ENCODE measurements at places on chromosomes 2 and 18.

DNA sequence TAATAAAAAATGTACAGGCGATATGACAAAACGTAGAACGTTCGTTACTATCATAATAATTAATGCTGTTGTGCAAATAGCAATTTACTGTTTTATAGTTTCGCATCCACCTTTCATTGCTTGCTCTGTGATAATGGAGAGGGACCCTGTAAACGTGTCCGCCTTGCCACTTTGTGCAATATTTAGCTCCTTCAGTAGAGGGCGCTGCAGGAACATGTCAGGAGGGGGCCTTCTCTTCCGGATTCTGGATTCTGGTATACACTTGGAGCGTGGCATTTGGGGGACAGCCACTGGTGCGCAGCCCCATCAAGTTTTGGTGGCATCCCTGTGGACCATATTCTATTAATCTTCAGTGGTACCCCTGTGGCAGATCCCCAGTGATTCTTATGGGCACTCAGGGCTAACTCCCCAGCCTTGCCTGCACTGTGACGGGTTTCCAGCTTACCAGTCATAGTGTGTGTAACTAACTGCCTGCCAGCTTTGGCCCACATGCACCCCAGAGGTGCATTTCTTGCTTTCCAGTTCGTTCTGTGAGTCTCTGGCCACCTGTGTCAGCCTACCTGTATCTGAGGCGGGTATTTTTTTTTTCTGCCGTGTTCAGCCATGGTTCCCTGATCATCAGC is 140.3 kb downstream of the CYRIA start:
- no peak for DNase-seq

DNA sequence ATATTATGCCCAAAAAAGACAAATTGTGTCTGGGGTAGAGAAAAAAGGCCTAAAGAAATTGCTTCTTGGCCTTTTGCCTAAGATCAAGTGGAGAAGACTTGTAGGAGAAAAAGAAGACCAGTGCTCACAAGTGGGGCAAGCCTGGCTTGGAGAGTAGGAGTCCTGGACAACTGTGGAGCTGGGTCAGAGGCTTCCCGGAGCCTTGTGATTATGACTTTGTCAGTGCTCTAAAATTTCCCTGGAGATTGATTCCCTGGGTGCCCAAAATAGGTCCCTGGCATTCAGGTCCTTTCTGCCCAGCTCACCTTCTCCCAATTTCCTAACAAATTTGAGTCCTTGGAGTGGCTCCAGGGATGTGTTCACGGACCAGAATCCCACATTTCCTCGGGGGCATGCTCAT is 787 bp upstream of the TRIM54 start:
- no peak for DNase-seq

- DNase-seq = no peak
Measured at GRCh38 chr2:85458601-85459563, 40.4 kb downstream of the SH2D6 start.

DNA sequence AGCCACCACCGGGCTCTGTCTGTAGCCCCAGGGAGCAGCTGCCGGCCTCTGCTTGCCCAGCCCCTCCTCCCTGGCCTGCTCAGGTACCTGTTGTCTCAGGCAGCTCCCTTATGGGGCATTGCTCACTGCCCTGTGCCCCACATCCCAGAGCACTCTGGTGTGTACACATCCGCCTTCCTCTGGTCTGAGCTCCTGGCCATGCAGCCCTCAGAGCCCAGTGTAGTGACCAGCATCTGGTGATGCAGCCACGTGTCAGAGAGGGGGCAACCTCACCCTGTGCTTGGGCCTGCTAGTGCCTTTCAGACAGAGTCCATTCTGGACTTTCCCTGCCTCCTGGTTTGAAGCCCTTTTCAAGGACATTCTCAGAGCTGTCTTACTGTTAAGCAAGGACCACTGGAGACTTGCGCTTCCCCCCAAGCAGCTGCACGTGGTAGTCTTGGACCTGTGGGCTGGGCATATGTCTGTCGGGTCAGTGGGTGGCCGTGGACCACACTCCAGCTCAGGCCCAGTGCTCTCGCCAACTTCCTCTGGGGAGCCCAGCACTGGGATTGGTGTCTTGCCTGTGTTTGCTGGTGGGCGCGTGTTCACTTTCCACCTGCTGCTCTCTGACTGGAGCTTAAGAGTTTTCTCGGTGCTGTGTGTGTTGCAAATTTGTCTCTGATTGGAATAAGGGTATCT is 30.7 kb downstream of the DGKD start:
- DNase-seq = peak; percentile 20

DNA sequence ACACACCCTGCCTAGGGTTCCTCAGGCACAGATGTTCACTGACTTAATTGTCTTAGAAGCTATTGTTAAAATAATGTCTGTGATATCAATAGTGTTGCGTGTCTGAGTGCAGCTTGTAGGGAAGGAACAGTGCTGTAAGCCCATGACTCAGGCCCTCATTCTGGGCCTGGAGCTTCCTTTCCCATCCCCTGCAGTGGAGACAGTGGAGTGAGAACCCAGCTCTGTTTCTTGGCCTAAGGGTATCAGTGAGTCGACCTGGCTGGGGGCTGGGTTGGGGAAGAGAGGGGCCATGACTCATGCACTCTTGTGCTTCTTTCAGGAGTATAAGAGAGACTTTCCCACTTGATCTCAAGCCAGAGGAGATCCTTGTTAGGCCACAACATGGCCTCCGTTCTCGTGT is 106.8 kb downstream of the HRH4 start:
- DNase-seq = no peak

- DNase-seq = no peak
Measured at GRCh38 chr18:470661-471501, 29.6 kb downstream of the COLEC12 start.

GRCh38 chr2:182941919-182942318 is 75.5 kb upstream of the FRZB start:
- DNase-seq = no peak

GRCh38 chr2:54983345-54984220 is 66.7 kb downstream of the RTN4 start:
- no peak for DNase-seq

GRCh38 chr2:205364261-205364660 is 318.0 kb upstream of the NRP2 start:
- DNase-seq = no peak

GRCh38 chr2:233385489-233386044 is 31.3 kb downstream of the DGKD start:
- no peak for DNase-seq

DNA sequence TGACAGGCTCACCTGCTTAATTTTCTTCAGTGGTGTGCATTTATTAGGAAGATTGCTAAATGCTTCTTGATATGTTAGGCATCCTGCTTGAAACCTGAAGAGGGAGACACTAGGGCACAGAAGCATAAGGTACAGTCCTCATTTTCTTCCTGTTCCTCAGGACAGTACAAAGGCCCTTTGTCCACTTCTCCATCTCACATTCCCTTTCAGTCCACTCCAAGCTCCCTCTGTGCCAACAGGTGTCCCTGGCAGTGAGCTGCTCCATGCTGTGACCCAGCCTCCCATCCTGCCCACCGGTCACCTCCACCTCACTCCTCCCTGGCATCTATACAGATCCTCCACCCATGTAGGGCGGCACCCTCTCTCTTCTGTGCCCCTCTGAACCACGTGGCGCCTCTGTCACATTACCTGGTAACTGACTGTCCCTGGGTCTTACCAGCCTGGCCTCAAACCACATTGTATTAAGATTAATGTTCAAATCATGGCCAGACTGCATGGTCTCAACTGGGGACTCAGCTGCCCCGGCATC is 162.8 kb downstream of the VAPA start:
- no peak for DNase-seq

GRCh38 chr2:85713836-85714235 is 19.7 kb downstream of the GNLY start:
- DNase-seq = no peak

GRCh38 chr18:46340716-46341115 is 236.5 kb downstream of the HAUS1 start:
- DNase-seq = no peak

DNA sequence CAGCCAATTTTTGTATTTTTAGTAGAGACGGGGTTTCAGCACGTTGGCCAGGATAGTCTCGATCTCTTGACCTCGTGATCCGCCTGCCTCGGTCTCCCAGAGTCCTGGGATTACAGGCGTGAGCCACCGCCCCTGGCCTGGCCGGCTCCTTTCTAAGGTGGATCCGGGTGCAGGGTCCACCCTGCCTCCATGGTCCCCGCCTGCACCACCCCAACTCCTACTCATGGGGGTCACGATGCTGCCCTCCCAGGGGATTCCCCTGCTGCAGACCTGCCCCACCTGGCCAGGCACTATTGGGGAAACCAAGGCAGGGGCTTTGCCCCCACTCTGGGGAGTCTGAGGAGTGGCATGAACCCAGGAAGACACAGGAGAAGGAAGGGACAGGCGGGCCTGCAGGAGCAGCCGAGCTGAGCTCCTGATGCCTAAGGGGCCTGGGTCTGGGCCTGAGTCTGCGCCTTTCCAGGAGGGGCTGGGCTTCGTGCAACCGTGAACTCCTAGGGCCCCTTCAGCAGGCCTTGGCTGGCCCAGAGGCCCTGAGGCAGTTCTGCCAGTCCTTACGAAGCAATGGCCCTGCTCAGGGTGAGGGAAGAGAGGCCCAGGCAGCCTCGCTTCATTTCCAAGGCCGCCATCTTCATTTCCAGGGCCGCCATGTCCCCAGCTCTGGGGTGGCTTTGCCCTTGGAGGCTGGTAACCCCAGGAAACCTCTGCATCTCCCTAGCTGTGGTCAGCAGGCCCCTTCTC is 67.2 kb upstream of the SMAD7 start:
- DNase-seq = no peak

DNA sequence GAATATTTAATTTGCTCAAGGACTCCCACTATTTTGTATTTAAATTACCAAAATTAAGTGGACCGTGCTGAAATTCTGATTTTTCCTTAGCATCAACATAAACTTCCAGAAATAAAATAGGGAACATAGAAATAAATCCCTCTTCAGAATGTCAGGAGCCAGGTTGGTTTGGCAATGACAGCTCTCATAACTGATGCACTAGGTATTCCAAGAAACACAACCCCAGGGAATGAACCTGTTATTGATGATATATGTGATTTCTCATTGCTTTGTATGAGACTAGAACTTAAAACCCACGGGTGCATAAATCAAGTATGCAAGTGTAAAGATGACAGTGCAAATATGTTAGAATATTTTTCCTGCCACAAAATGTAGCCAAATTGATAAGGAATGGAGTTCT is 12.8 kb downstream of the SLC5A7 start:
- no peak for DNase-seq

DNA sequence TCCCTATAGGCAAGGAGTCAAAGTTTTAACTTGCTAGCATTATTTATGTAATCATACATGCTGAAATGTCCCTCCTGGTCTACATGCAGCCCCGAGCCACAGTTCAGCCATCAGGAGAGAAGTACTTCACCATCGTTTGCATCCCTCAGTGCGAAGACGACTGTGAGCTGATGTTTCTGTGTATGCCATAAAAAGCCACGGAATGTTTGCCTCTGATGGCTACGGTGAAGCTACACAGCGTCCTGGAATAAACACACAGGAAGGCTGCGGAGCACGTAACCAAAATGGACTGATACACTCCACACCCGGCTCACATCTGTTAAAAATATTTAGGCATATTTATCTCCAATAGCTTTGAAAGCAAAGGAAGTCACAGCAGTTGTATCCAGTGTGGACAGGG is 4.3 kb upstream of the SALL3 start:
- DNase-seq = no peak

GRCh38 chr18:191725-192124 is 33.4 kb downstream of the USP14 start:
- DNase-seq = no peak

DNA sequence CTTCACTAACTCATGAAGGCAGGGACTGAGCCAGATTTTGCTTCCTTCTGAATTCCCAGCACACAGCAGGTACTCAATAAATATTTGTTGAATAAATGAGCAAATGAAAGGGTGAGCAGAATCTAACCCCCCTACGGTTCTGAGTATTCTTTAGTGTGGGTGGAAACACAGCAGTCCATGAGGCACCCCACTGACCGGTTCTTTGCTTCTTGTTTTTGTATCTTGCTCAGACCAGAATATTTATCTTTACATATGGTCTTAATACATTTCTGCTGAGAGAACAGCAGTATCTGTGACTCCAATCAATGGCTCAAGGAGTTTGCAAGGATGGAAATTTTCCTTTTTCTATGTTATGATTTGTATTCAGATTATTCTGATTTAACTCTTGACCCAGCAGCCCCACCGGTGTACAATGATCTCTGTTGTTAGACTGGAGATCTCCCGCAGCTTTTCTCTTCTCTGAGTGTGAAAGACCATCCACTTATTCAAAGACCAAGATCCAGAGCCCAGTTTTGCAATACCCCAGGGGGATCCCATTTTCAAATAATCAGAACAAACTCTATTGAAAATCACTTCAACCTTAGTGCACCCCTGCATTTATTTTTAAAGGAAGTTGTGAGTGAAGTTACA is 506.5 kb upstream of the TNP1 start:
- DNase-seq = no peak

- peak; percentile 99 for DNase-seq
Measured at GRCh38 chr2:231685349-231686191, 22.8 kb upstream of the PTMA start.

DNA sequence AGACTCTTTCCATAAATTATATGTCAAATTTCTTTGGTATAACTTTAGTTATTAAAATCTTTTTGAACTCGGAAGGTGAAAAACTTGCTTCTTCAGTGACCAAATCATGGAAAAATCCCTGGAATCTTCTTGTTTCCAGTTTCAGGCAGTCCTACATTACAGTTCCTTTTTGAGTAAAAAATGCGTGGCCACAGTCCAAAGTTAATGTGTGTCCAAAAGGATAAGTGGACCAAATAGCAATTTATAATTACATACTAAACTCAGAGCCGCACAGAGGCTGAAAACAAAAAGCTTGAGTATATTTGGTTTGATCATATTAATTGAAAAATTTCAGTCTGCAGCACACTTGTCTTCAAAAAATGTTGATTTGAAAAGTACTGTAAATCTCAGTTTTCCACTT is 28.4 kb upstream of the DYNC2LI1 start:
- DNase-seq = no peak

DNA sequence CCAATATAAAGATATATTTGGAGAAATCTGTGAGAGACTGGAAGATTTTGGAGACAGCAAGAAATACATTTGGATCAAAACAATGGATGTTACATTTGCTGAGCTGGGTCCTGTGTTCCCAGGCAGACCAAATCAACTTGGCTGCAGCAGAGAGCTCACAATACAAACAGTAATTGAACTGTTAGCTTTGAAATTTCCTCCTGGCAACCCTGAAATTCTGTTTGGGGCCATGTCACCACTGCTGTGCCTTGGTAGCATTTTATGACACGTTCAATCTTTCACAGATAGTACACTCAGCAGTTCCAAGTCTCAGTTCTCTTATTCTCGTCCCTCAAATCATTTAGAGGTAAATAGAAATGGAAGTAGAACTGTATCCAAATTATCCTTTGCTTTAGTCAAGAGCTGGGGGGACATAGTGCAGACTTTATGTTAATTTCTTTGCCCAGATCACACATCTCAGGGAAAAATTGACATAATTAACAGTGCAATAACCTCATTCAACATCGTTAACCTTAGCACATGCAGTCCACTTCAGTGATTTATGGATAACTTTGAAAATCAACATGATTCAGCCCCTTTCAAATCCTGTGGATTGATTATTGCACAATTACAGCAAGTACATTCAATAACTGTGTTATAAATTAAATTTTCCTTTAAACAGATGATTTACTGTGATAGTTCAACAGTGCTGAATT is 277.4 kb upstream of the MC4R start:
- DNase-seq = peak; percentile 51

All from globus pallidus (tissue), 1 donor.